ENCODE measurements at places on chromosomes 13 and 19. TPM values are rescaled to one million over a fixed set of nuclear protein-coding genes. Genes with fewer than 3 reads are reported as not detected.

GRCh38 chr19:58007285-58007684 is 4.7 kb upstream of the ZNF606 start:
- no peak for DNase-seq

- DNase-seq: peak; percentile 96
Measured at GRCh38 chr19:1269478-1270212, 513 bp downstream of the CIRBP start.

DNA sequence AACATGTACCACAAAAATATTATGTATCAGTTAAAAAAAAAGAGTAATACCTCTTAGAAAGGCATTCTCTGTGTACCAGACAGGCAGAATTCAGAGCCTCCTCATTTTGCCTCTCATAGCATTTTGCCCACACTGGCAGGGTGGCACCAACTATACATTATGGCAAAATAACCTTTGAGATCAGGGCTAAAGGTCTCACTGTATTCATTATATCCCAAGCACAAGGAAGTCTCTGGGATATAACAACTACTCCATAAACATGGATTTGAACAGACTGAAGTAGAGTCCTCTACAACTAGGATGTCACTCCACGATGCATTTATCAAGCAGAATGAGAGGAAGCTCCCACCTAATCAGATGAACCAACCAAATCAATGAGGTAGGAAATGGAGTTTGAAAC is 10.6 kb downstream of the SUCLA2 start:
- no peak for DNase-seq

- DNase-seq: no peak
Measured at GRCh38 chr19:30047432-30047831, 105.4 kb downstream of the URI1 start.

GRCh38 chr19:2648528-2648937 is 54.0 kb downstream of the GNG7 start:
- peak; percentile 87 for DNase-seq

DNA sequence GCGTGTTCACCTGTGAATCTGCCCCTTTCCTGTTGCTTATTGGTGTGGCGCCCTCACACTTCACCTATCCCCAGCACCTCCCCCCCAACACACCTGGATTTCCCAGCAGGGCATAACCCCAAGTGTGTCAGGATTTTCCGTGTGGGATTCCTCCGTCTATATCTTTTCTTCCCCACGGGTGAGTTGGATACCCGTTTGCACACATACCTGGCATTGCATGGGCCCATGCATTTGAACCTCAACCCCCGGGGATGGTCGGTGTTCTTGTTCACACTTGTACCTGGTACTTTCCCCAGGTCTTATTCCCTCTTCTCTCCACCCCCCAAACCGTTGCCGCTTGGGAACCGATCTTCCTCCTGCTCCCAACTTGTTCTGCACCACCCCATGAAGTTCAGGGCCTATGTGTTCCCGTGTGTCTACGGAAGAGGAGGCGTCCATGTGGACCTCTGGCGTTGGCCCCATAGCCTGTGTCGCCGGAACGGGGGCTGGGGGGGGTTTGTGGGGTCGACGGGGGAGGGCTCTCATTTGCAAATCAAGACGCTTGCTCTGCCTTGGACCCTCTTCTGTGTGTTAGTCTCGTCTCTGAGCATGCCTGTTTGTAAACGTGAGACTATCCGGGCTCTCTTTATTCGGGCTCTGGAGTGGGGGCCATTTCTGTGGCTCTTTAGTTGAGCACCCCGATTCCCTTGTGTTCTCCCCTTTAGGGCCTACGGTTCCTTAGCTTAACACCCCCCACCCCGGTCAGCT is 1.7 kb downstream of the PRR12 start:
- DNase-seq: no peak

DNA sequence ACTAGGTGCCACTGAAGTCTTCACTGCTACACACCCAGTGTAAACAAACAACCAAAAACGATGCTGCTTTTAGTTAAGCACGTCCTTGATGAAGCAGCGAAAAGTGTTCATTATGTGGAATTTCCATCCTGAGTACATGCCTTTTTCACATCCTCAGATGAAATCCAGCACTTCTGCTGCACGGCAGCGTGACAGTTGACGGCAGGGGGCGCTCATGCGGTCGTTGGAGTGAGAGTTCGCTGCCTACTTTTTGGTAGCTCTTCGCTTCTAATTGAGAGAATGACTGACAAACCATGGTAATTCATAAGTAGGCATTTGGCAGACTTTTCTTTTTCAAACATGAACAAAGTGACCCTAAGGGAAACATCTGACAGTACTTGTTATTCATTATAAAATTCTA is 1124.9 kb downstream of the EFNB2 start:
- DNase-seq: peak; percentile 67

- DNase-seq: no peak
Measured at GRCh38 chr19:51093101-51093500, 10.4 kb upstream of the KLK14 start.

DNA sequence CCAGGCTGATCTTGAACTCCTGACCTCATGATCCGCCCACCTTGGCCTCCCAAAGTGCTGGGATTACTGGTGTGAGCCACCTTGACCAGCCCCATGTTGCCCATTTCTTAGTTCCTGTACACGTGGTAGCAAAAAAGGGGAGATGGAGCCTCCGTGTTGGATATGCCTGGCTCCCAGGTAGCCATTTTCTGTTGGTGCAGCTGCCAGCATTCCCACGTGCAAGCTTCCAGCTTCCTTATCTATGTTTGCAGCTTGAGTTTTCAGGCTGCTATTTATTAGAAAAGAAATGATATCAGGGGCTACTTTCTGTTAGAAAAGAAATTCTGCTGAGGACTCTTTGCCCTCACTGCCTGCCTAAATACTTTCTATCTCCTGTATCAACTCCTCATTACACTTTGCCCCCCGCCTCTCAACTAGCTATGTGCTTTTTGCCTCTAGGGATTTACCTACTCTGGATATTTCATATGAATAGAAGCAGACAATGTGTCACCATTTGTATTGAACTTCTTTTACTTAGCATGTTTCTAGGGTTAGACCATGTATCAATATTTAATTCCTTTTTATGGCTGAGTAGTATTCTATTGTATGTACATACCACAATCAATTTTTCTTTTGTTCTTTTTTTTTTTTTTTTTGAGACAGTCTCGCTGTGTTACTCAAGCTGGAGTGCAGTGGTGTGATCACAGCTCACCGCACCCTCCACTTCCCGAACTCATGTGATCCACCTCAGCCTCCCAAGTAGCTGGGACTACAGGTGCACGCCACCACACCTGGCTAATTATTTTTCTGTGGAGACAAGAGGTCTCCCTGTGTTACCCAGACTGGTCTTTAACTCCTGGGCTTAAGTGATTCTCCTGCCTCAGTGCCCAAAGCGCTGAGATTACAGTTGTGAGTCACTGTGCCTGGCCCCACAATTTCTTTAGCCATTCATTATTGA is 3.4 kb upstream of the TMED1 start:
- no peak for DNase-seq

- DNase-seq: no peak
Measured at GRCh38 chr19:17086120-17086519, 10.5 kb downstream of the MYO9B start.

DNA sequence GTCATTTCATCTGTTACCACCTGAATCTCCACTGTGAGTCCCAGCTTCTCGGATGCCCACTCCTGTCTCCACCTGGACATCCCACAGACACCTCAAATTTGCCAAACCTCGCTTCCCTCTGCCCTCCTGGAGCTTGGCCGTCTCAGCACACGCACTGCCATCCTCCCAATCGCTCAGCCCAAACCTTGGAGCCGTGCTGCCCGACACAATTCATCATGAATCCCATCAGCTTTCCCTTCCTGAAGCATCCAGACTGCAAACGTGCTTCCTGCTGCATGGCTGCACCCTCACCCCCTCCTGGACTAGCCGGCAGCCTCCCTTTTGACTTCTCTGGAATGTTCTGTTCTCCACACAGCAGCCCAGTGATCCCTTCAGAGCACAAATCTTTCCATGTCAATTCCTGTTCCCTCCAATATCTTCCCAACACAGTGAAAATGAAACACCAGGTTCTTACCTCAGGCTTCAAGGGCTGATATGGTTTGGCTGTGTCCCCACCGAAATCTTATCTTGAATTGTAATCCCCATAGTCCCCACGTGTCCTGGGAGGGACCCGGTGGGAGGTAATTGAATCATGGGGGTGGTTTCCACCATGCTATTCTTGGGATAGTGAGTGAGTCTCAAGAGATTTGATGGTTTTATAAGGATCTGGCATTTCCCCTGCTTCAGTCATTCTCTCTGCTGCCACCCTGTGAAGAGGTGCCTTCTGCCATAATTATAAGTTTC is 1.1 kb upstream of the PROZ start:
- DNase-seq: no peak

The ATCAY gene
- total RNA-seq: 0.92 TPM

The ADGRE3 gene
- not detected for total RNA-seq

The SKA3 gene
- 2.3 TPM for total RNA-seq

The KASH5 gene
- not detected for total RNA-seq

The HCST gene
- not detected for total RNA-seq

The FGF21 gene
- not detected for total RNA-seq

Data from stomach (tissue), 19 donors.